ENCODE measurements at places on chromosomes 4 and X. TPM values are rescaled to one million over a fixed set of nuclear protein-coding genes. Genes with fewer than 3 reads are reported as not detected.

DNA sequence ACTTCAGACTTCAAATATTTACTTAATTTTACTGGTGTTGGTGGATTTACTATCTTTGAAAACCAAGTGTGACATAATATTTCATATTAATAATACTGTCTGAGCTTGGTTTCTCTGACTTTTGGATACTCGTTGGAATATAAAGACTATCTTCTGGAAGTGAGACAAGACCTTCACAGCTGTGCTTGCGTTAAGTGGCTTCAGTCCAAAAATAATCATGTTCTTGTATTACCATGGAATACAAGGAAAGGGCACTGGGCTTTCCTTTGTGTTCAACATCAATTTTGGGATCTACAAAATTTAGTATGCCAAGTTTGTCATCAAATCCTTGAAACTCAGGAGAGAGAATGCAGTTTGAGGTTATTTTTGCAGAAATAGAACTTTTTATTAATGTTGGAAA is 712.4 kb upstream of the LCORL start:
- no peak for DNase-seq

DNA sequence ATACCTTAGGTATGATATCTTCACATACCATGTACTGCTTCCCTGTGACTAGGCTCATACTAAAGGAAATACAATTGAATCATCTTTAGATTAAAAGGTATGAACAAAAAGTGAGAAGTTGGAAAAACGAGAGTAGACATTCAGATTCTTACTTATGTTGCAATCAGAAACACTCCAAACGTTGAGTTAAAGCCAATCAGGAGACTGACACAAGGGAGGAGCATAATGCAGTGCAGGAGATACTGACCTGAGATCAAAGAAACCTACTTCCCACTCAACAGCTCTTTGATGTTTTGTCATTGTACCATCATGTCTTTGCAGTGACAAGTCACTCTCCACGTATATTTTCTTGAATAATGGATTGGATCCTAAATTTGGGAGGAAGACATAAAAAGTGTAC is 8.9 kb upstream of the PCDH18 start:
- no peak for DNase-seq

- DNase-seq: peak; percentile 38
Measured at GRCh38 chrX:134935276-134935675, 55.5 kb upstream of the SMIM10 start.

DNA sequence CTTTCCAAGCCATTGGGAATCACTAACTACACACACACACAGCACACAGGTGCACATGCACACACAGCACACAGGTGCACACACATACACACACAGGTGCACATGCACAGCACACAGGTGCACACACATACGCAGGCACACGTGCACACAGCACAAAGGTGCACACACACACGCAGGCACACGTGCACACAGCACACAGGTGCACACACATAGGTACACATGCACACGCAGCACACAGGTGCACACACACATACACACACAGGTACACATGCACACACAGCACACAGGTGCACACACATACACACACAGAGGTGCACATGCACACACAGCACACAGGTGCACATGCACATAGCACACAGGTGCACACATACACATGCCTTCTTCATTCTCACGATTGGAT is 80.9 kb downstream of the HMX1 start:
- DNase-seq: no peak

GRCh38 chr4:42955746-42956505 is 63.4 kb downstream of the GRXCR1 start:
- DNase-seq: no peak

The CFI gene
- not detected for total RNA-seq

The NAT8L gene
- total RNA-seq: 1.2 TPM

DNA sequence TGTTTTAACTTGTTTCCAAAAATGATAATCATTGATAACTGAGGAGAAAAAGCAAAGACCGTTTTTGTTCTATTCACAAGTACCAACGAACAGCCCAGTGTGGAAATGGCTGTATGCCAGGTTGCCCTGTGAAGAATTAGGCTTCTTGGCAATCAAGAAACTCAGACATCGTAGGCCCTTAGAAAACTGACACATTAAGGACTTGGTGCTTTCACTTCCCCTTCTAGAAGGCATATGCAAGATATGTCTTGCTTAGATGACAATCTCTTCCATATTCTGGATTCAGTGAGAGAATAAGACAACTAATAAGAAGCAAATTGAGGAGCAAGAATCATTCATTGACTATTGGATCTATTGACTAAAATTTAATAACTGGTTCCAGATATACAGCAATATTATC is 56.6 kb downstream of the ANAPC10 start:
- DNase-seq: no peak

- DNase-seq: no peak
Measured at GRCh38 chr4:161160718-161161117, 1003.1 kb downstream of the FSTL5 start.

The TMSB15C gene
- total RNA-seq: 2.3 TPM

The SSX5 gene
- total RNA-seq: not detected

The GTPBP6 gene
- 27.9 TPM for total RNA-seq

The P2RY10 gene
- not detected for total RNA-seq

DNA sequence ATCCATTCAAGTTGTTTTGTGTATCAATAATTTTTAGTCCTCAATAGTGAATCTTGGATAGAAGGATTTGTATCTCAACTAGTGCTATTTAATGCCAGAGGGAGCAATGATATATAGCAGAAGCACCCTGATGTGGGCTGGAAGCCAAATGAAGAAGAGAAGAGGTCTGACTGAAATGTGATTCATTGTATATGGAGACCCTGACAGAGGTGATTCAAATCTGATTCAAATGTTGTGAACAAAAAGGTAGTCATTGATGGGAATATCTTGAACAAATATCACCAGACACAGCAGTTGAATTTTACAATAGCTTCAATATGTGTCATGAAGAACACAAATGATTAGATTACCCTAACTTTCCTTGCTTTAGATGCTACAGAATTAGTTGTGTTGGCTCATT is 27.5 kb upstream of the SULT1B1 start:
- peak; percentile 27 for DNase-seq

DNA sequence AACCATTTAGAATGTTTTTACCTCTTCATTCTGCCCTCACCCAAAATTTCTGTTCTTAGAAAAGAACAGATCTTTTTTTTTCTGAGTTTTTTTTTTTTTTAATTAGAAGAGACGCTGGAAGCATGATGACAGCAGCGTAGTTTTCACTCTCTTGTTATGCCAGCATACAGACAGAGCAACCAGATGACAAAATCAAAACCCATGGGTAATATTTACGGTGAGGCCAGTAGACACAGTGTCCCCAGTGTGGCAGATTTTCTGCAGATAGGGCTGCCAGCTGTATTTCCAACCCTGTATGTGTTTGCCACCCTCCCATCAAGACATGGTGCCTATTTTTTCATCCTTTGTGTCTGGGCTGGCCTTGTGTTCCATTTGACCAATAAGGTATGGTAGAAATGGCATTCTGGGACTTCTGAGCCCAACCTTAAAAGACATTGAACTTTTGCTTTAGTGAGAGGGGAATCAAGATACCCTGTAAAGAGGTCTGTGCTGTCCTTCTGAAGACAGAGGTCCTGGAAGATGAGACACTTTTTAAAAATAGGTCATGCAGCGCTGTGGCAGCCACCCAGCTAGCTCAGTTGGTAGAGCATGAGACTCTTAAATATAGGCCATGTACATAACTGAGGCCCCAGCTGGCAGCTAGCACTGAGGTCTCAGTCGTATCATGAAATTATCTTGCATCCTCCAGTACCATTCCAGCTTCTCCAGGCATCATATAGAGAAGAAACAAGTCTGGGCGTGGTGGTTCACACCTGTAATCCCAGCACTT is 6.7 kb upstream of the ZNF41 start:
- DNase-seq: no peak

- no peak for DNase-seq
Measured at GRCh38 chr4:113145519-113146291, 96.3 kb downstream of the ANK2 start.

DNA sequence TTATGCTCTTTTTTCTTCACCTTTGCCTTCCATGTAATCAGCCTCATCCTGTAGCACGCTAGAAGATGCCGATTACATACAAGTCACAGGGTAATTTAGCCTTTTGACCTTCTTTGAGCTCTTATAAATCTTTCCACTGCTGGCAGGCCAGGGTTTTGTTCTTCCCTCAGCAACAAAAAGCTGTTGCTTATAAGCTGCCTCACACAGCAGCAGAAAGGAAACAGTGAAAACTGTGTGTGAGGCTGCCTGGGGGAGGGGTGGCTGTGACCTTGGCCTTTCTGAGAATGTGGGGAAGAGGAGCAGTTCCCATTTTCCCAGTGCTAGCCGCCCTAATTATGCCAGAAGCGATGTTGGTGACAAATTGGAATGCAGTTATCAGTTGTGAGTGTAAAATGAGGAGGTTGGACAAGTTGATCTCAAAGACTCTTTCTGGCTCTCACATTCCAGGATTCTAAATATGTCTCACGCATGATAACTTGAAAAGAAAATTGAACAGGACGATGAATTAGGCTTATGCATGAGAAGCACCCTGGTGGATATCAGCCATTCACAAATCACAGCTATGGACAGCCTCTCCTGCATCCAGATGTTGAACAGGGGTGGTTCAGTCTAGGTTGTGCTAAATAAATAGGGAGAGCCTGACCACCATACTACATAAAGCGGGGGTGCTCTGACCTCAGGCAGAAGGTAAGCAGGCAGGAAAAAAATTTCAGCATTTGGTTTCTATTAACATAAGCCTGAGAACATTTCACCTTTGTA is 25.7 kb downstream of the SLITRK2 start:
- no peak for DNase-seq

- DNase-seq: peak; percentile 8
Measured at GRCh38 chrX:47143894-47144625, 442 bp downstream of the NDUFB11 start.

GRCh38 chr4:184267673-184268583 is 50.3 kb upstream of the ENPP6 start:
- peak; percentile 93 for DNase-seq

The GPR143 gene
- 1.8 TPM for total RNA-seq

- no peak for DNase-seq
Measured at GRCh38 chr4:89915937-89916336, 21.3 kb downstream of the MMRN1 start.

Data from astrocyte (in vitro differentiated cells and primary cell).